ENCODE measurements at places on chromosomes 12 and 14. TPM values are rescaled to one million over a fixed set of nuclear protein-coding genes. Genes with fewer than 3 reads are reported as not detected.

Gene C1RL
- 224 TPM for total RNA-seq

Gene GUCY2C
- total RNA-seq: 1.0 TPM

DNA sequence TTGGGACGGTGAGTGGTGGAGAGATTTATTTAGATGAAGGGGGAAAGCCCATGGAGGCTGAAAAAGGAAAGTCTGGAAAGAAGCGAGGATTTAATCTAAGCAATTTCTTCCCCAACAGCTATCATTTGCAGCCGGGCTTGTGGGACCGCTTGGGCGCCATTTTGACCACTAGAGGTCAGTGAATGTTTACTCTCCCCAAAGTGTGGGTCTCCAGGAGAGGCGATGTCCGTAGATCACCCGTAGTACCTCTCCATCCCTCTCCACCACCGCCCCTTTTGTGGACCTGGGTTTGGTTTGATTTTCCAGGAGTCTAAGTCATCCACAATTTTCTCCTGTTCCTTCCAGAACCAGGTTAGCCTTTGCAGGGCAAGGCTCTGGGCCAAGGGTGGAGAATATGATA is 91.2 kb upstream of the PARP11 start:
- DNase-seq: no peak

- peak; percentile 55 for DNase-seq
Observed at GRCh38 chr12:57657744-57658143, 24.7 kb upstream of the B4GALNT1 start.

- DNase-seq: no peak
Observed at GRCh38 chr14:99357151-99357915, 85.3 kb upstream of the BCL11B start.

- DNase-seq: no peak
Observed at GRCh38 chr14:70665448-70666360, 24.0 kb downstream of the TTC9 start.

DNA sequence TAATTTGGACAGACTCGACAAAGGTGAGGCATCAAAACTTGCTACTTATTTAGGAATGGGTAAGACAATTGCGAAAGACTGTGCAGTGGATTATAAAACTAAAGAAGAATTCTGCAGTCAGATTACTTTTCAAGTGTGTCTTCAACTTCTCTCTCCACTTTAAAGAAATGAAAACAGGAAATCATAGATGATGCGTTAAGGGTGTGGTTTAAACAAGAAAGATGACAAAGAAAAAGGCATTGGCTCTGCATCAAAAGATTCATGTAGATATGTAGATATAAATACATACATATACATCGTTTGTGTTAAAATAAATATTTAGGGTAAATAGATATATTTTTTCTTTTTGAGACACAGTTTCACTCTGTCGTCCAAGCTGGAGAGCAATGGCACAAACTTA is 74.6 kb upstream of the PARP11 start:
- no peak for DNase-seq

DNA sequence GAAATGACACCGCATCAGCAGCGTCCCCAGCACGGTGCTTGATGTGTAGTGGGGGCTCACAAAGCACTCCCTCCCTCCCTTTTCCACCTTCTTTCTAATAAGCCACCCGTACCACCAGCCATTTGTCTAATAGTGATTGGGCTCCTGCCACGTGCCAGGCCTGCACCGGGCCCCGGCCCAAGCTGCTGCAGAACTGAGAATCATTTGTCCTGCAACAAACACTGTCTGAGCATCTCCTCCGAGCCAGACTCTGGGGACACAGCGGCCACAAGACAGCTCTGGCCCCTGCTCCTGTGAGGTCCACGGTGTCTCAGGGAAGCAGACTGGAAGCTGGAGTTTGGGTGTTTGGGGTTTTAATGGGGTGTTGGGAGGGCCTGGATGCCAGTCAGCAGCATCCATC is 43.9 kb downstream of the MVK start:
- DNase-seq: no peak

All from upper lobe of left lung (tissue), 6 donors.